T-helper 1 cell (primary cell): ENCODE measurements at places on chromosomes 13 and 19.

DNA sequence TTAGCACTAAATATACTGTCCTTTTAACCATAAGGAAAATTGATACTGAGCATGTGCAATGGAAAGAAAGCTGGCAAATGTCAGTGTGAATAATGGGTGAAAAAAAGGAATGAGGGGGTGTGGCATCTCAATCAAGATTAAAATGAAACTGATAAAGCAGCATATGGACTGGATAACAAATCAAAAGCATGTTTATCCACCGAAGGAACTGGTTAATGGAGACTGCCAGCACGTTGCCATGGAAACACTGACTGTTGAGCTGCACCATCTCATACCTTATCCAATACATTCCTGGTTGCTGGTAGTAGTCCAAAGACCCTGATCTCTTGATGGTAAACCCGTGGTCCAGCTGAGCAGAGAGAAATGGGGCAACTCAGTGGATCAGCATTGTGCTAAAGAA is 311.4 kb upstream of the MAB21L1 start:
- no peak for DNase-seq

DNA sequence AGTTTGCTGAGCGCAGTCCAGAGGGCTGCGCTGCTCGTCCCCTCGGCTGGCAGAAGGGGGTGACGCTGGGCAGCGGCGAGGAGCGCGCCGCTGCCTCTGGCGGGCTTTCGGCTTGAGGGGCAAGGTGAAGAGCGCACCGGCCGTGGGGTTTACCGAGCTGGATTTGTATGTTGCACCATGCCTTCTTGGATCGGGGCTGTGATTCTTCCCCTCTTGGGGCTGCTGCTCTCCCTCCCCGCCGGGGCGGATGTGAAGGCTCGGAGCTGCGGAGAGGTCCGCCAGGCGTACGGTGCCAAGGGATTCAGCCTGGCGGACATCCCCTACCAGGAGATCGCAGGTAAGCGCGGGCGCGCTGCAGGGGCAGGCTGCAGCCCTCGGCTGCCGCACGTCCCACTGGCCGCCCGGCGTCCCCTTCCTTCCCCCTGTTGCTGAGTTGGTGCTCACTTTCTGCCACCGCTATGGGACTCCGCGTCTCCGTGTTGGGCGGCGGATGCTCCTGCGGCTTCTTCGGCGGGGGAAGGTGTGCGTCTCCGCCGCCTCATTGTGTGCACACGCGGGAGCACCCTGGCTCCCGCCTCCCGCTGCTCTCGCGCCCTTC is 772 bp downstream of the GPC6 start:
- no peak for DNase-seq

DNA sequence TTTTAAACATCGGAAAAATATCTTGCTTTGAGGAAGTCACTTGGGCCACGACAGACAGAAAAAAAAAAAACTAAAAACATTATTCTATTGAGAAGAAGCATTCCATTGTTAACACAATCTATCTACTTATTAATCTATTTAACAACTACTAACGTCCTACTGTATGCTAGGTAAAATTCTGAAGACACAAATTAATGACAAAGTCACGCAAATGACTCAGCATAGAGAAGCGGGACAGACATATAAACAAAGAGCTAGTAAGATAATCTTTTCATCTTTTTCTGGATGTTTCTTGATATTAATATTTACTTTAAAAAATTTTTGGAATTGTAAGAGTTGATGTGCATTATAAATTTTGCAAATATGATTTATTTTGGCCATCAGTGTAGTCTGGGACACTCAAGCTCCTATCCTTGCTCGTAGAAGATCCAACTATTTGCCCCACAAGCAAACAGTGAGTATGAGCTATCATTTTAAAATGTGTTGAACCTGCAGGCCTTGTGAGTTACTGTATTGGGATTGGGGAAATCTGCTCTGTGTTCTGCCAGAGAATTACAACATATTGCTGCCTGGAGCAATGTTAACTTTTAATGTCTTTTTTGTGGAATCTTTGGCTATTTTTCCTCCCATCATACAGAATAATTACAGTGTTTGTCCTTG is 109.1 kb downstream of the PCDH9 start:
- DNase-seq: no peak

DNA sequence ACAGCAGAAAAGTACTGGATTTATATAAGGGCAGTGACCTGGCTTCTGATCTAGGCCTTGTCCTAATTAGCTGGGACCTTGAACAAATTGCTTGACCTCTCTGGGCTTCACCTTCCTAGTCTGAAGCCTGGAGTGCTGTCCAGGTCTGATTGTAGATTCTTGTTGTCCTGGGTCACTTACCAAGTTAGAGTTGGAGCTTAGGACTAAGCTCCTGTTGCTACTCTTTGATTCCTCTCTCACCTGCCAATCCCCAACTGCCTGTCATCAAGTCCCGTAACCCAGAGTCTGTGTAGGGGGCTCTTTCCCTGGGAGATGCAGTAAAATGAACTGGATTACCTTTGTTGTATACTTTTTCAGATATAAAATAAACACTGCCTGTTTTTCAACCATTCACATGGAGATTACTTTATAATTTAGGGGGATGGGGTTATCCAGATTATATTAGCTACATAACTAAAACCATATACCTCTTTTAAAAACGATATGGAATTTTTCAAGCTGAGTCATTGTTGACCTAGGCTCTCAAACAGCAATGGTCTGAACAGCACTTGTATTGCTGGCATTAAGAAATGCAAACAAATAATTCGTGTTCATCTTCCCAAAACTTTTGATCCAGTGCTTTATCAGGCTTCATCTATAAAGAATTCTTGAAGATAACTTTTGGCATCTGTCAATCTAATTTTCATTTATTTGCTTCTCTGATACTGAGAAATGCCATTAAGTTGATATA is 5.8 kb downstream of the ARHGAP35 start:
- no peak for DNase-seq

DNA sequence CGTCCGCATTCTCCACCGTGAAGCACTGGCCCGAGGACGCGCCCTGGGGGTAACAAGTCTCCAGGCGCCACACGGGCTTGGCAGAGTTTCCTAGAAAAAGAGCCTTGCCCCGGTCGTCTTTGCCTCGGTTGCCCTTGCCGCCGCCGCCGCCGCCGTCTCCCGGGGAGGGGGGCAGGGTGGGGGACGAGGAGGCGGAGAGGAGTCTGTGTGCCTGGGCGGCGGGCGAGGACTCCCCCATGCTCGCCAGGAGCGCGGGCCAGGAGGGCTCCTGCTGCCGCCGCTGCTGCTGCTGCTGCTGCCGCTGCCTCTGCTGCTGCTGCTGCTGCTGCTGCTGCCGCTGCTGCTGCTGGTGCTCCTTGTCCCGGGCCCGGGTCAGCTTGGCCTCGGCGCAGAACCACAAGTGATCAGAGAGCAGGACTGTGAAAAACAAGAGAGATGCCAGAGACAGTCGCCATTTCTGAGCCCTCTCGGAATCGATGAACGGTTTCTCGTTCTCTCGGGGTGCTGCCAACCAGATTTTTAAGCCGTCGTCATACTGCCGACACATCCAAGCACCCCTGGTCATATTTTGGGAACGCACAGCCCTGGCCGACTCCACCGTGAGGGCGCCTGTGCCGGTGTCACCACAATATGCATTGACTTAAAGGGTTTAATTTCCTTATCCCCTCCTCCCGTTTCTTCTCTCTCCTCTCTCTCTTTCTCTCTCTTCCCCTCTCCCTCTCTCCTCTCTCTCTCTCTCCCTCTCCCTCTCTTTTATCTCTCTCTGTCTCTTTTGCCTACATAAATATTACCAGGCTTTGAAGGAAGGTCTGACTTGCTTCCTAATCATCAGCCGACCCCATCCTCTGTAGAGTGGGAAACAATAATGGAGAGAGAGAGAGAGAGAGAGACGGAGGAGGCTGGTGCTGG is 349.1 kb downstream of the LIG4 start:
- DNase-seq: no peak

GRCh38 chr13:46834657-46835056 is 37.7 kb upstream of the ESD start:
- no peak for DNase-seq

DNA sequence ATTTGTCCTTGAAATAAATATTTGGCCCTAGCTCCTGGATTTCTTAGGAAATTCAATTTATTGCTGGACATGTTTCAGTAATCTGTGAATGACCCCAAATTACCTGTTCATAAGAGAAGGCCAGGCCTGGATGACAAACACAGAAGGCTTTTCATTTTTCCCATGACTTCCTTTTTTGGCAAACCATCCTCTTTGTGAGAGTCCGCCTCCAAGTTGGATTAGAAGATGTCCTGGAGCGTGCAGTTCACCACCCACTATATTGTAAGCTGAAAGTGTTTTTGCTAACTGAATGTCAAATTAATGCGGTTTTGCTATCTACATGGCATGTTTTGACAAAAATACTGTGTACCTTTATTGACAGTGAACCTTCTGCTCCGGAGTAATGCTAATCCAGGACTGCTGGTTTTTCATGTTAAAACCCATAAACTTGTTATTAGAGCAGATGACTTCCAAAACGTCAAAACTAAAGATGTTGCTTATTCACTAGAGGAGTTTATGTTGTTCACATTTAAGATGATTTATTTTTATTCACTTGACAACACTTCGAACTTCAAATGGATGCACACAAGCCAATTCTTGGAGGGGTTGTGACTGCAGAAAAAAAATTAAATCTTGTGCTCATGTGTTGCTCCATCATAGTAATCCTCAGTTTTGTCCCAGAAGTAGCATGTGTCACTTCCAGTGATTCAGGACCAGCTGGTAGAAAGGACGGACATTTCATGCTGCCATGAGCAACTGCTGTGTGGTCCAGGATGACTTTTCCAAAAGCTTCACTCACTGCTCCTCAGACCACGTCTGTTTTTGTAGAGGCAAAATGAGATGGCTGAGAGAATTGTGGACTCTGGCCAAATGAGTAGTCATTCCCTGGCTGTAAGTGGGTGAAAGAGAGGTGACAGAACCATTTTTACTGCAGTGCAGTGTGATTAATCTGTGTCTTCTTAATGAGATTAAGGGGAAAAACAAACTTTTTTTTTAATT is 71.0 kb downstream of the ITGBL1 start:
- DNase-seq: no peak

DNA sequence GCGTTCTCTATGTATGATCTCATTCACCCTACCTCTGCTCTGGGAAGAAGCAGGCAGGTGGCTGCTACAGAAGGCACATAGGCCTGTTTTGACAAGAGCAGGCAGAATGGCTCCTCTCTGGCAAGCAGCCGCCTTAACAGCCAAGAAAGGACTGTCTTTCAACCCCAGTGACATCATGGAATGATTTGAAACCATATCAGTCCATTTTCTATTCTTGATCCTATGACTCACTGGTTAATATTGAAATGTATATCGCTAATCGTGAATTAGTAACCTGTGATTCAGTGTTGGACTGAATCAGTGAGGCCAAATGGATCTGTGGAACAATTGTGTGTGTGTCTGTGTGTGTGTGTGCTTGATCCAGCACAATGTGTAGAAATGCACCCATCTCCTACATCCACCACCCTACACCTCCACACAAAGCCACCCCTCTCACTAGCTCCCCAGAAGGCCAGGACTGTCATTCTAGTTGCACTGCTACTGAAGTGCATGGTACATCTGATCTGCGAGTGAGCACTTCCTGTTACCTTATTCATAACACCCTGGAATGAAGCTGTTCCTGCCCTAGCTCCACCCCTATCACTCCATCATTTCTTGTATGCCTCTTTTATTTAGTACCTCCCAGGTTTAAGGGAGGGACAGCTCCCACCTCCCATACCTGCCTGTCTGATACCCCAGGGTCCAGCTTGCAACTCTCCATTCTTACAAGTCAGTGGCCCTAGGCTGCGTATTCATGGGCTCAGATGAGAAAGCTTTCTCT is 460.0 kb downstream of the FOXO1 start:
- DNase-seq: peak; percentile 85

- DNase-seq: no peak
Observed at GRCh38 chr19:33268162-33268991, 34.0 kb downstream of the CEBPA start.

GRCh38 chr13:106455777-106456176 is 79.7 kb downstream of the EFNB2 start:
- DNase-seq: no peak

DNA sequence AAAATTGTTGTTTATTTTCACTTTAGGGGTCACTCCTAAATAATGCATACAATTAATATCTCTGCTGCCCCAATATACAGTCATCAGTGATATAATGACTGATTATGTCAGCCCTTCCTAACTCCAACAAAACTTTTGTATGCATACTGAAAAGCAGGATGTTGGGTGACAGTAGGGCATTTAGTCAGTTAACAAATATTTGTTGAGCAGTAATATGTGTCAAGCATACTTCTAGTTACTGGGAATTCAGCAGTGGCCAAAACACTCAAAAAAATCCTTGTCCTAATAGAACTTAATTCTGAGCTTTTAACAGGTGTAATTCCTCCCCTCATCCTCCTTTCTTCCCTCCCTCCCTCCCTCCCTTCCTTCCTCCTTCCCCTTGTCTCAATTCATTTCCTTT is 560.7 kb upstream of the KLHL1 start:
- no peak for DNase-seq

GRCh38 chr13:109389456-109389855 is 396.9 kb downstream of the IRS2 start:
- no peak for DNase-seq

GRCh38 chr13:98892821-98893220 is 85.0 kb downstream of the DOCK9 start:
- DNase-seq: no peak

DNA sequence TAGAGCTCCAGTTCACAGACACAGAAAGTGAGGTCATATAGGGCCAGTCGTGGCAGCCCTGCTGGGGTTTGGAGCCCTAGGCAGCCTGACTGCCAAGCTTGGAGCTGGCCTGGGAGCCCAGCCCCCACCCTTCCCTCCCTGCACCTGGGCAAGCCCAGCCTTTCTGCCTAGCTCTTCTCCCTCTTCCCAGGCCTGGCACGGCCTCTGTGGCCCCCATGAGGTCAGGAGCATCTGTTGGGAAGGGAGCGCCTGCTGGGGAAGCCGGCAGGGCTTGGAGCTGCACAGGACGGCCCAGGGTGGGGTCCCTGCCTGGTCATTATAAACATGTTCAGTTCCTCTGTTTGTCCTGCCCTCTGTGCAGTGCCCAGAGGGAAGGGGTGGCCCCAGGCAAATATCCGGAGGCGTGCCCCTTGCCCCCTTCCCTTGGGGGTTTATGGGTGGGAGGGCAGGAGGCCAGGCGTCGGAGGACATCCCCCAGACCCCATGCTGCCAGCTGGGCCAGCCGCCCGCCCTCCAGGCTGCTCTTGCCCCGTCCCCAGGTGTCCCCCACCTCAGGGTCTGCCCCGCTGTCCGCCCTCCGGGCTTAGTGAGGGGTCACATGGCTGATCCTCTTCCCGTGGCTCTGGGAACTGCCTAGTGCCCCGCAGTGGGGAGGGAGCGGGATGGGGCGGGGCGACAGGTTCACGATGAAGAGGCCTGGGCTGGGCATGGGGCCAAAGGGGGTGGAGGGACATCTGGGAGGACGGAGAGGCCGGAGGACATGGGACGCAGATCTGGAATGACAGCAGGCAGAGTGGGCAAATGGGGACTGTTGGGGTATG is 30.0 kb upstream of the NCCRP1 start:
- no peak for DNase-seq

DNA sequence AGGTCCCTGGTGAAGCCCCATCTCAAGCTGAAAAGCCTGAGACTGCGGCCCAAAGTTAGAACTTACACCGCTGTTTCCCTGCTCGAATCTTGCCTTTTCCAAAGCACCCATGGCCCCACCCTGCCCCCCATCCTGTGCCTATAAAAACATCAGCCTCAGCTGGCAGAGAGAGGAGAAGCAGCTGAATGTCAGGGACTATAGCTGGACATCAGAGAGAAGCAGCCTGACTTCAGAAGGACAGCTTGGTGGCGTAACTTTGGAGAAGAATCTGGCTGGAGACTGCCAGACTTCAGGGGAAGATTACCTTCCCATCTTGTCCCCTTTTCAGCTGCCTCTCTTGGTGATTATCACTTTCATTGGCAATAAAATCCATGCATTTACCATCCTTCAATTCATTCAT is 9.3 kb upstream of the RCBTB2 start:
- no peak for DNase-seq
